ENCODE measurements at places on chromosomes 12 and 14.
A peak's percentile ranks its signal among the peaks of the same experiment; 100 is the strongest.

DNA sequence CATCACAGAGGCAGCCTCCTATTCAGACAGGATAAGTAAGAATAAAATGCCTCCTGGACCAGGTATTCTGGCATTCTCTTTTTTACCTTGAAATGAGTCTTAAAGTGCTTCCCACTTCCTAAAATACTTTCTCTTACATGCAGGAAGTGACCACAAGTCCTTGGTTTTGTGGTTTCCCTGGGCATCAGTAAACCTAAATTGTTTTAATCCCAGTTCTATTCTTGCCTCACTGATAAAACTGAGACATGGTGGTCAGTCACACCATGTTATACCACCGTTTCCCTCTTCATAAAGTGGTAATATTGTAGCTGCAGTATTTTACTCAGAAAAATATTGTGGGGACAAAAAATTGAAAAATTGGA is 1.2 kb upstream of the SALL2 start:
- DNase-seq = no peak

DNA sequence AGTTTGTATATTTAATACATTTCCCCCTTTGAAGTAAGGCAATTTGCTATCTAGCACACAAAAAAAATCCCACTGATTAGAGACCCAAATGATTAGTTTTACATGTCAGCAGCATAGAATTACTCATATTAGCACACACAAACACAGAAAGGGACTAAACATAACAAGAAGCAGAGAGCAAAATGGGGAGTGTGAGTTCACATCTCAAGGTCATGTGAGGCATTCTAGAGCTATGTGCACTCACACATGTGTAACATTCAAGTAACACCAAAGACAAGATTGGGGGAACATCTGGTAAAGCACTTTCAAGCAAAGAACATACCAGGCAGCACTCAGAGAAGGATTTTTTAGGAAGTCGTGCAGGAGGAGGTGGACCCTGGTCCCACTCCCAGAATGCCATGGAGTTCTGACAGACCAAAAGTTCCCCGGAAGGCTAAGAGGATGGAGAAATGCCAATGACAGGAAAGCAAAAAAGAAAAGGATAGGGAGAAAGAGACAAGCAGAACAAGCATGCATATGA is 105.8 kb upstream of the SINHCAF start:
- DNase-seq = no peak

DNA sequence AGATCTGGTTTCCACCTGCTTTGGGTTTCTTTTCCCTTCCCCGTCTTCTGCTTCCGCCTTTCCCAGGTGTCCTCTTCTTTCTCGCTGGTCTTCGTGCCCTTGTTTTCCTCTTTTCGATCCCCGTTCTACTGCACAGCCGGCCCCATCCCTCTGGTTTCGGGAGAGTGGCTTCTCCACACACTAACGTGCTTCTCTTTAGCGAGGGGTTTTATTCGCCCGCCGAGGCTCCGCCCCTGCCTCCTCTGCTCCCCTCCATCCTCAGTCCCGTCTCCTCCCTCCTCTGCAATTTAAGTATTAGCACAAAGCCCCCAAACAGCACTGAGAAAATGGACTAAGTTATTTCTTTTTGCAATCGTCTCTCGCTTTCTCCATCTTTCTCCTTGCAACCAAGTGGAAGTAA is at the start of gene SLC7A8:
Gene SLC7A8, minus strand, starts transcription at position 182 of the 400 bp plus-strand sequence. CDS start 746 bp downstream, outside the sequence.
- DNase-seq = no peak

DNA sequence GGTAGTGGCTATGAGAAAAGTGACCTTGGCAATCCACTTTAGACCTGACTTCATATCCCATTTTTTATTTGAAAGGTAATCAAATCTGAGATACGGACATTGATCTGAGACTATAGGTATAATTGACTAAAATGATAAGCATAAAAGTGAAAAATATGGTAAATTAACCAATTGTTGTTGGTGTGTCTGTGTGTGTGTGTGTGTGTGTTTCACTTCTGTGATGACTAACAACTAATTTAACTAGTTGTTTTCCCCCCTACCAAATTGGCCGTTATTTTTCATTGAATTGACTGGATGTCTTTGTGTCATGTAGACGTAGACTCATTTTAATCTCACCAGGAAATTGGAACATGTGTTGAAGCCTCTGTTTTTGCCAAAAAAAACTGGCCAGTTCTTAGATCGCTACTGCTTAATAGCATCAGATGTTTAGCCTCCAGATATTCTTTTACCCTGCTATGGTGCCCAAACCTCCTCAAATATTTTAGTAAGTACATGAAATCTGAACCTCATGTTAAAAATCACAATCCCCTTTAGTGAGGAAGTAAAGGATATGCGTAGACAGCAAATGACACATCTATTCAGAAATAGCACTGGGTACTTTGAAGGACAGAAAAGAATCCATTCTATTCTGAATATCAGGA is 395.0 kb downstream of the EGLN3 start:
- DNase-seq = no peak

DNA sequence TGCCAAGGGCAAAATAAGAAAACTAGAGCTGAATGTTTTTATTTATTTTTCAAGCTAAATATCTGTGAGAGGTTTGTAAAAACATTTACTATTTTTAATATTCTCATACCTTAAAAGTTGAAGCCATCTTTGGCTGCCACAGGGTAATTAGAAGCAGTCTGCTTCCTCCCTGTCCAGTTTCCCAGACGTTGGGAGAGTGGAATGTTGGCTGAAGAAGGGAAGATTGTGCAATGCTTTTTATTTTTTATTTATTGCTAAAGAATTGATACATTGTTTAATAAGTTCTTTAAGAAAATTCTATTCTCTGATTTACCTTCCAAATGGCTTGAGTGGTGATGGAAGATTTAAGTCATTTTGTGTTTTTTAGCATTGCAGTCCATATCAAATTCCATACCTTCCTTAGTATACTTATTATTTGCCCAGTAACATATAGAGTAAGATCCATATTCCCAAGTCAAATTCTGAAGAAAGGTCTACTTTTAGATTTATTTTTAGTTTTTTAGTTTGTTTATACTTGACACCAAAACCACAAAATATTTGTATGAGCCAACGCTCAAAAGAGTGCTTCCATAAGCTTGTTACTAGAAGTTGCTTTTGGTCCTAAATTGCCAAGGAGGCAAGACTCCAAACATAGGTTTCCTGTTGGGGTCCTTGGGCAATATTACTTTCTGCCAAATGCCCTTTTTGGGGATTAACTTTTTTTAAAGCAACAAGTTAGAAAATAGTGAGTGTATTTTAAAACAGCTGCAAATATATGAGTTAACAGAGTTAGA is 124.0 kb upstream of the CPM start:
- DNase-seq = no peak

GRCh38 chr14:69036757-69037506 is 57.8 kb upstream of the ACTN1 start:
- no peak for DNase-seq

GRCh38 chr12:106598003-106598402 is 15.2 kb downstream of the RFX4 start:
- DNase-seq = no peak

- DNase-seq = no peak
Observed at GRCh38 chr12:13707829-13708228, 273.6 kb downstream of the GRIN2B start.

- DNase-seq = no peak
Observed at GRCh38 chr14:23439107-23439835, 3.8 kb upstream of the MYH7 start.

- no peak for DNase-seq
Observed at GRCh38 chr14:26531894-26532293, 65.9 kb downstream of the NOVA1 start.

- no peak for DNase-seq
Observed at GRCh38 chr12:5739917-5740316, 205.1 kb downstream of the ANO2 start.

DNA sequence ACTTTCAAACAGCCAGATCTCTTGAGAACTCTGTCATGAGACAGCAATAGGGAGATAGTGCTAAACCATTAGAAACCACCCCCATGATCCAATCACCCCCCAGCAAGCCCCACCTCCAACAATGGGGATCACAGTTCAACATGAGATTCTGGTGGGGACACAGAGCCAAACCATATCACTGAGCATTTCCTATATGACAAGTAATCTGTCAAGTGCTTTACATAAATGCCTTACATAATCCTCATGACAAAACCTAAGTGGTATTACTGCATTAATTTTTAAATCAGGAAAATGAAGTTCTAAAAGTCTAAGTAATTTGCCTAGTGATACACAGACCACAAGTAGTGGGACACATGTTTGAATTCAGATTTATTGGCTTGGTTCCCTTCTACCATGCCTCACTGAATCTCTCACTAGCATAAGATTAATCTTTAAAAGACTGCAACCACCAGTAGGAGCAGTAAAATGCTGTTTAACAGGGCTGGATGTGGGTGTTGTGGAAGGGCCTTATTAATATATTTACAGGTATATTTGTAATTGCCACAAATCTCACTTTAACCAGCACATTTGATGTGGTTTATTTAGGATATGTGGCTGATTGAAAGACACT is 323.1 kb upstream of the FBXO33 start:
- DNase-seq = no peak

GRCh38 chr12:84572196-84572595 is 340.4 kb downstream of the SLC6A15 start:
- no peak for DNase-seq

- DNase-seq = no peak
Observed at GRCh38 chr12:110564471-110564991, 18.6 kb downstream of the PPTC7 start.

GRCh38 chr14:91980157-91980556 is 32.7 kb upstream of the FBLN5 start:
- no peak for DNase-seq

DNA sequence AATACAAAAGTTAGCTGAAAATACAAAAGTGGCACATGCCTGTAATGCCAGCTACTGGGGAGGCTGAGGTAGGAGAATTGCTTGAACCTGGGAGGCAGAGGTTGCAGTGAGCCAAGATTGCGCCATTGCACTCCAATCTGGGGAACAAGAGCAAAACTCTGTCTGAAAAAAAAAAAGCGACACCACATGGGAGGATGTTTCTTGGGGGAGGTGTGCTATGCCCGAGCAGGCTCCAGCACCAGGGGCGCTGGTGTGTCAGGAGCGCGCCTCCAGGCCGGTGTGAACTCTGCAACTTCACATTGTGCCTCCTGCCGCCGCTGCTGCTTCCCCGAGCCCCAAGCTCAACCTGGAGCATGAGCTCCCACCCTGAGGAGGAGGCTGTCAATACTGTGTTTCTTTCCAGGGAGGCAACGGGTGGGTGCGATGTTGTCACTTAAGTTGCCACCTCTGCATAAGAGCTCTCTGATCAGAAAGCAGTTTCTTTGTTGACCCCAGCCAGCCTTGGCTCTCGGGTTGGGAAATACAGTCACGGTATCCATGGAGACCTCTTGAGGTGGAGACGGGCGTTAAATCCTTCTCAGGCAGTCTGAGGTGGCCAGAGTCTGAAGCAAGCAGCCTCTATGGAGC is 18.9 kb downstream of the DEGS2 start:
- no peak for DNase-seq

GRCh38 chr14:100591453-100592371 is 4.5 kb upstream of the BEGAIN start:
- DNase-seq = no peak

DNA sequence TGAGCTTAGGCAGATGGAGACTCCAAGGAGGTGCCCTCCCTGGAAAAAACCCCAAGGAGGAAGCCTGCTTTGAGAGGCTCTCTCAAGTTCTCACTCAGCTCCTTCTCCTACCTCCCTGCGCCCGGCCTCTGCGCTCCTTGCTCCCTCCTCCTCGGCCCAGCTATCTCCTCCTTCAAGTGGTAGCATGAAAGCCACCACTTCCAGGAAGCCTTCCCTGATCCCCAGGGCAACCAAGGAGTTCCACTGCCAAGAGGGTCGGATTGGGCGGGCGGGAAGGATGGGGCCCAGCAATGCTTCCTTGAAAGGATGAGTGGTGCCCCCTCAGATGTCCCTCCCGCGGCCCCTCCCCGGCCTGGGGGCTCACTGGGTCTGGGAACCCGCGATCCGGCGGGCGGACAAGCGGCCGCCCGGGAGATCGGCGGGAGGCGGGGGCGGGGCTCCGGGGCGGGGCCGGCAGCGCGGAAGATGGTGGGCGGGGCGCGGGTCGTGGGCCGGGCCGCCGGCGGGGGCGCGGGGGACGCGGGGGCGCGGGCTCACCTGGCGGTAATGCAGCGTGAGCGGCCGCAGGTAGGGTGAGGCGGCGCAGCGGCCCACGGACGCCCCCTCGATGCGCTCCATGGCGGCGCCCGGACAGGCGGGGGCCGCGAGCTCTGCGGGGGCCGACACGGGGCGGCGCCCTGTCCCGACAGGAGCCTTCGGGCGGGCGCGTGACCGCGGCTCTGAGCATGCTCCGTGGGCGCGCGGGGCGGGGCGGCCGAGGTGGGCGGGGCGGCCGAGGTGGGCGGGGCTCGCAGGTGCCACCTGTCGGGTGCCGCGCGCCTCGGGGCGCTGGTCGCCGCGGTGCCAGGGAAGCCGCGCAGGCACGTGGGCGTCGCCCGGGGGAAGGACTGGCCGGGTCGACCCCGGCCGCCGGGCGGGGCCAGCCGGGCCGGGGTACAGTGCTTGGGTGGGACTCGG is at the start of gene NUDT14:
Gene NUDT14, minus strand, starts transcription at position 721 of the 957 bp plus-strand sequence. Its CDS starts 103 bp downstream, at position 618.
- peak; percentile 83 for DNase-seq

DNA sequence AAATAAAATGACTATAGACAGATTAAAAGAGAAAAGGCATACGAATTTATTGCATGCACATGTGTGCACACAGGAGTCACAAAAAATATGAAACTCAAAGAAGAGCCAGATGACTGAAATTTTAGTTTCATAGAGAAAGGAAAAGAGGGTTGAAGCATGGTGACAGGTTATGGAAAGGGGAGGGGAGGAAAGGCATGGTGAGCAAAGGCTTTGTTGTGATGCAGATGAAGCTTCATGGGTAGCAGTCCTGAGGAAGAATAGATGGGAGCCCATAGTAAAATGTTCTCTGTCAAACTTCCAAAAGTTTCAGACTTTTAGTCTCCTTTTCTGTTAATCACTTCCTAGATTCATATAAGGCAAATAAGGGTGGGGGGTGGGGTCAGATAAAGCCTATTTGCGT is 612.7 kb upstream of the ATP2B1 start:
- no peak for DNase-seq

DNA sequence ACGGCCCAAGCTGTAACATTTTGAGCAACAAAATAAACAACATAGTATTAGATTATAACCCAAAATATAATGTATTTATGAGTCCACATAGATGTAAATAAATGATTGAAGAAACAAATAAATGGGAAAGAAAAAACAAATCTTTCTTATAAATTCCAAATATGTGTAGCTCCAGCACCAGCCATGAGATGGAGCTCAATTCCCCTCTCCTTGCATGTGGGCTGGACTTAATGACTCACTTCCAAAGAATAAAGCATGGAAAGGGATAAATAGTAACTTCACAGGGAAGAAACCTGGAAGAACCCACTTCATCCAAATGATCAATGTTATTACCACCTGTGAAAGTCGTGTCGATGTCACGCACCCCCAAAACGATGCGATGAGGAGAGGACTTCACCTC is 158.8 kb downstream of the RPAP3 start:
- DNase-seq = no peak

- peak; percentile 28 for DNase-seq
Observed at GRCh38 chr12:69570545-69571399, 14.5 kb upstream of the CCT2 start.

All from stimulated activated CD4-positive, alpha-beta T cell treated with anti-CD3 and anti-CD28 coated beads, Interleukin-1b, Interleukin-23, amount 100 ng/mL, for 48 hours (primary cell).